ENCODE measurements at places on chromosomes 2 and 18.

DNA sequence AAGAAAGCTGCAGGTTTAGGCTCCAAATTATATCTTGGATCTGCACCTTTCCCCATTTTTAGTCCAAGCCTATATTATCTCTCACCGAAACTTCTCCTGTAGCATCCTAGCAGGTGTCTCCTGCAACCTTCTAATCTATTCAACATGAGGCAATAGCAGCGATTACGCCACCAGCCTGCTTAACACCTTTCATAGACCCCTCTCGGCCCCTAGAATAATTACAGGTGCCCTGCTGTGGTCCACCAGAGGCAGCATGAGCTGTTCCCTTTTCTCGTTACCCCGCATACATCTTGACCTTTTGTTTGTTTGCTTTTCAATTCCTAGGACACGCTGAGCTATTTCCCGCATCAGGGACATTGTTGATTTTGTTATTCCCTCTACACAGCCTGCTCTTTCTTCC, 361.9 kb downstream of the CYRIA start:
- DNase-seq = no peak

DNA sequence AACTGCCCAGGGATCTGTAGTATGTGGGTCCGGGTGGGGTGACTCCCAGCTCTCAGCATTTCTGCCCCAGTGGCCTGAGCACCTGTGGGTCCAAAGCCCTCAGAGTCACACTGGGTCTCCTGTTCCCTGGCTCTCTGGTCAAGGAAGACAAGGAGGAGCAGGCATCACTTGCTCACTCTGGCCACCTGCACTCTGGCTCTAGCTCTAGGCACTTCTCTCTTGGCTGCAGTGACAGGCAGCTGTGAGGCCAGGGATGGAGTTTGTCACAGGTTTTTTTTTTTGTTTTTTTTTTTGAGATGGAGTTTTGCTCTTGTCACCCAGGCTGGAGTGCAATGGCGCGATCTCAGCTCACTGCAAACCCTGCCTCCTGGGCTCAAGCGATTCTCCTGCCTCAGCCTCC, 84.6 kb downstream of the HS1BP3 start:
- no peak for DNase-seq

DNA sequence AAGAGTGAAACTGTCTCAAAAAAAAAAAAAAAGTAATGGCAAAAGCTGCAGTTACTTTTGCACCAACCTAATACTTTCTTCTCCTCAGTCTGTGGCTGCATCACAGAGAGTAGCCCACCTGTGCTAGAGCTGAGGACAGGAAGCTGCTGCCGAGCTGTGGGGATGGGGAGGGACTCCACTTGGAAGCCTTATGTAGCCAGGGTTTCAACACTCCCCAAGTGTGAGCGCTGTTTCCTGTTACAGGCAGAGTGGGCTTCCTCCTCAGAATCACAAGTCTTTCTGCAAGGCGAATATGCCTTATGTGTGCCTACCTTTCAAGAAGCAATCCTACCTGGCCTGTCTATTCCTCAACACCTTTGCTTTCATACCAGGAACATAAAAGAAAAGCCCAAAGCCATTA, 36.3 kb upstream of the CYP27C1 start:
- no peak for DNase-seq

DNA sequence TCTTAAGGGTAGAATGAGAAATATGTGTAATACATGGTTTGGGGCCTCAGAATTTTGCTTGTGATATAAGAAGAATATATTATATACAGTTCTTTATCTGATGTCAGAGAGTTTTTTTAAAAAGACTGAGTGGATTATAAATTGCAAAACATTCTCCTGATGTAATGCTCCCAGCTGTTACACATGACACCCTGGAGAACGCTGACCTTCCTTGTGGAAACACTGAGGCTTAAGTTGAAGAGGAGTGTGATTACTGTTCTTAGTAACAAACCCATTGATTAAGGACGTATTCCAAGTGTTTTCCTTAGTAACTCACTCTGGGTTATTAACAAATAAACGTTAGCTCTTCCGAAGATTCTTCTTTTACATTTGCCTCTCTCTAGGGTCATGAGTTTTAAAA, 1069.3 kb upstream of the CNTNAP5 start:
- no peak for DNase-seq

DNA sequence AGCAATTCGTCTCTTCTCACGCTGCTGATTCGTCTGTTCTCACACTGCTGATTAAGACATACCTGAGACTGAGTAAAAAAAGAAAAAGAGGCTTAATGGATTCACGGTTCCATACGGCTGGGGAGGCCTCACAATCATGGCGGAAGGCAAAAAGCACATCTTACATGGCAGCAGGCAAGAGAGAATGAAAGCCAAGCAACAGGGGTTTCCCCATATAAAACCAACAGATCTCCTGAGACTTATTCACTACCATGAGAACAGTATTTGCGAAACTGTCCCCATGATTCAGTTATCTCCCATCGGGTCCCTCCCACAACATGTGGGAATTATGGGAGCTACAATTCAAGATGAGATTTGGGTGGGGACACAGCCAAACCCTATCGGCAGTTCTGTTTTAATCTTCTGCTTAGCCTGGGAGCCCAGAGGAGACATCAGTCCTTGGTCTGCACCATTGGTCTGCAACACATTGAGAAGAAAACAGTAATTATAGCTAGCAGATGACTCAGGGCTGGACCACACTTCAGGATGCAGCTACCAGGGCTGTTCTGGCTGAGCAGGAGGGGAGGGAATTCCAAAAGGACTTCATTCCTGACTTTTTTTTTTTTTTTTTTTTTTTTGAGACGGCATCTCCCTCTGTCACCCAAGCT, 69.4 kb downstream of the CABLES1 start:
- no peak for DNase-seq

DNA sequence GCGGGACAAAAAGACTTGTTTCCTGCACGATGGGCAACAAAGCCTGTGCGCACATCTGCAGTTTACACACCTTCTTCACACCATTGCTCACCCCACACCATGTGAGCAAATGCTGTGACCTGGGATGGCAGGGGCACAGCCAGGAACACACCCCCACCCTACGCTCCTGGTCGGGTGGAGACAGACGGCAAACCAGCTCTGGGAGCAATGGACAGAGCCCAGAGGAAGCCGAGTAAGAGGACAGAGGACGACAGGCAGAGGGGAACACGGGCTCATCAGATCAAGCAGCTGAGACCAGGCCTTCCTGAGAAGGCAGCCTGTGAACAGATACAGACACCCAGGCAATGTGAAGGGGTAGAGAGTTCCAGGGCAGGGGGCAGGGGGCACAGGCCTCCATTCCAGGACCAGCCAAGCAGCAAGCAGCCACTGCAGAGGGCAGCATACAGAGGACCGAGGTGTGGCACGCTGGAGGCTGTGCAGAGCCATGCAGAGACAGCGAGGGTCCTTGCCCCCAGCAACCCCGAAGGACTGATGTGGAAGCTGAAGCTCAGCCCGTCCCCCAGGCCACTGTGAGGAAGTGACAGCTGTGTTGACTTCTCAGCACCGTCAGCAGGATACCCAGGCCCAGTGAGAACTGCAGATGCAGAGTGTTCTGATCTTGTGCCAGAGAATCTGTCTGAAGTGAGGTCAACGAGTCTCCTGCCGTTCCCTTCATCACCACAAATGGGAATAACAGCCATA, 46.2 kb downstream of the PARD6G start:
- DNase-seq = no peak
